ENCODE measurements at places on chromosomes 13 and 19. TPM values are rescaled to one million over a fixed set of nuclear protein-coding genes. Genes with fewer than 3 reads are reported as not detected.

The ZNF726 gene
- 0.15 TPM for total RNA-seq

GRCh38 chr19:6394831-6395230, 1.9 kb upstream of the GTF2F1 start:
- DNase-seq, result no peak

DNA sequence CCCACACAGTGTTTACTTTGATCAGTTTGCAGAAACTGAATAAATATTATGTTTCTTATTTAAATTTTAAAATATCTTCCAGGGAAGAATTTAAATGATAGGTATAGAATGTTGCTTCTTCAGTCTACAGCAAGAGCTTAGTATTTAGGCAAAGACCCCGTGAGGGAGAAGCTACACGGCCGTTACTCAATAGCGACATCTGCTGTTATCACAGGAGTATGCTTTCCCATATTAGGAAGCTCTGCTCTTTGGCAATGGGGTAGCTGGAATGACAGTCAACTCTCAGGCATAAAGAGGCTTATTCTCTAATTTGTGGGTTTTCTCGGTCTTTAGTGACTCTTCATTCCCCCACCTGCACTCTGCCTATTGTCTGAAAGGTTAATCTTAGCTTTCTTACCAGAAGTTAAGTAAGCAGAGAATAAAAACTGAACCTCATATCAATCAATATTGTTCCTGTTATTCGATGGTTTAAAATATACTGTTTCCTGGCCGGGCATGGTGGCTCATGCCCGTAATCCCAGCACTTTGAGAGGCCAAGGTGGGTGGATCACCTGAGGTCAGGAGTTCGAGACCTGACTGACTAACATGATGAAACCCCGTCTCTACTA, 13.2 kb upstream of the LHFPL6 start:
- DNase-seq, result peak; percentile 54

The PROZ gene
- not detected for total RNA-seq

The ZNF723 gene
- total RNA-seq, result not detected

GRCh38 chr13:30700364-30700763, 35.0 kb upstream of the ALOX5AP start:
- no peak for DNase-seq

The ATP4A gene
- total RNA-seq, result not detected

GRCh38 chr13:20391597-20392452, 133.8 kb downstream of the CRYL1 start:
- no peak for DNase-seq

The MUC16 gene
- under 0.01 TPM for total RNA-seq

The MTMR6 gene
- total RNA-seq, result 24.0 TPM

The RAB11B gene
- total RNA-seq, result 11.7 TPM

DNA sequence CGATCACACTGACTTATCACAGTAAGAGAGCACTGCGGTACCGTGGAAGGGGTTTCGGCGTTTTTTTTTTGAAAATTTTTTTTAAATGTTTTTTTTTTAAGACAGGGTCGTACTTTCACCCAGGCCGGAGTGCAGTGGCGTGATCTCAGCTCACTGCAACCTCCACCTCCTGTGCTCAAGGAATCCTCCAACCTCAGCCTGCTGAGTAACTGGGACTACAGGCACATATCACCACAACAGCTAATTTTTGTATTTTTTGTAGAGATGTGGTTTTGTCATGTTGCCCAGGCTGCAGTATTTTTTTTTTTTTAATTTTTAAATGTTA, 19.0 kb downstream of the LTBP4 start:
- DNase-seq, result no peak

DNA sequence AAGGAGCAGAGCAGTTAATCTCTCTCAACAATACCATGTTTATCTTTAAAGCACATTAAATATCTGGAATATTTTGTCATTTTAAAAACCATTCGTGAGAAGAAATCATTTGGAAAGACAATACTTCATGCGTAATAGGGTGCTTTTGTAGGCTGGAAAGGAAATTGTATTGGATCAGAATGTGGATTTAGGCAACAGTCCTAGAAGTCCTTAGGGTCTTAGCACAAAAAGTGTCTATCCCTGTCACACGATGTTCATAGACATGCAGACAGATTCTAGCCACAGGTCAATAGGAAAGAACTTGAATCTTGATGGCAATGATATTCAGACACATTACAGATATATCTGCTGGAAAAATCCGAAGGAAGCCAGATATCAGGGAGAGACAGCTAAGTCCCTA, 156.0 kb downstream of the KCTD12 start:
- no peak for DNase-seq

DNA sequence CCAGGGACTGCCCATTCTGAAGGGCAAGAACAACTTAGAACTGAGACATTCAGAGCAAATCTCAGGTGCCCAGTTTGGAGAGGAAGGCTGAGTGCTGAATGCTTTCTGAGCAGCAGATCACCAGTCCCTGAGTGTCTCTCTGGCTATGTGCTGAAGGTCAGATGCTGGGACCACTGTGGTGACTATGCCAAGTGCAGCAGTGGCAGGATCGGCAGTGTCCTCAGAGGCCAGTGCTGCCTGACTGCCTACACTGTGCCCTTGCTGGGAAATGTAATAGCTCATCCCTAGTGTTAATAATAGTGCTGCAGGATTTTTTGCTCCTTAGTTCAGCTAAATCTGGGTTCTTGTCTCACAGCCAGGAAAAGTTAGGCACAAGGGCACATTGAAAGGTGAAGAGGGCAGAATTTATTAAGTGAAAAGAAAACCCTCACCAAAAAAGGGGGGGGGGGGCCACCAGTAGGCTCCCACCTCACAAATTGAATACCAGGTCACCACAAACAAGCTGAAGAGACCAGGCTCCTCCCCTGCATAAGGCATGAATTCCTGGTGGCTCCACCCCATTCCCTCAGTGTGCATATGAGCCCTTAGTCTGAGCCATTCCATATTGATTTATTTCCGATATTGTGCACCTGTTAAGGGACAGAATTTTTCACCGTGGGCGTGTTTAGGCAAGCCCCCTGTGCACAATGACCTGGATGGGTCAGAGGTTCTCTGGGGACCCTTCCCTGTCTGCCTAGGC, 18.5 kb downstream of the RFXAP start:
- no peak for DNase-seq

GRCh38 chr19:41206456-41206855, 12.6 kb upstream of the AXL start:
- no peak for DNase-seq

- DNase-seq, result no peak
These were observed 143.3 kb upstream of the TMTC4 start for GRCh38 chr13:100817928-100818327.

DNA sequence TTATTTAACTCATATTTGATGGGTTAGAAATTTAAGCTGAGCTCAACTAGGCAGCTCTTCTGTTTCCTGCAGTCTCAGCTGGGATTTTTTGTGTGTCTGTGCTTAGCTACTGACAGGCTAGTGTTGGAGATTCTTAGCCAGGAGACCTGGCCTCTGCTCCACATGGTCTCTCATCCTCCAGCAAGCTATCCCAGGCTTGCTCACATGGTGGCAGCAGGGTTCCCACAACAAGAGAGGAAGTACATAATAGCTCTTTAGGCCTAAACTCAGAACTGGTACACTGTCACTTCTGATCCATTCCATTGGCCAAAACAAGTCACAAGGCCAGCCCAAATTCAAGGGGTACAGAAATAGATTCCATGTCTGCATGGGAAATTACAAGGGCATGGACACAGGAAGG, 406.2 kb downstream of the SUCLA2 start:
- no peak for DNase-seq

The VWA8 gene
- total RNA-seq, result 19.3 TPM

GRCh38 chr19:18063463-18063862, 23.3 kb downstream of the IL12RB1 start:
- DNase-seq, result peak; percentile 50

DNA sequence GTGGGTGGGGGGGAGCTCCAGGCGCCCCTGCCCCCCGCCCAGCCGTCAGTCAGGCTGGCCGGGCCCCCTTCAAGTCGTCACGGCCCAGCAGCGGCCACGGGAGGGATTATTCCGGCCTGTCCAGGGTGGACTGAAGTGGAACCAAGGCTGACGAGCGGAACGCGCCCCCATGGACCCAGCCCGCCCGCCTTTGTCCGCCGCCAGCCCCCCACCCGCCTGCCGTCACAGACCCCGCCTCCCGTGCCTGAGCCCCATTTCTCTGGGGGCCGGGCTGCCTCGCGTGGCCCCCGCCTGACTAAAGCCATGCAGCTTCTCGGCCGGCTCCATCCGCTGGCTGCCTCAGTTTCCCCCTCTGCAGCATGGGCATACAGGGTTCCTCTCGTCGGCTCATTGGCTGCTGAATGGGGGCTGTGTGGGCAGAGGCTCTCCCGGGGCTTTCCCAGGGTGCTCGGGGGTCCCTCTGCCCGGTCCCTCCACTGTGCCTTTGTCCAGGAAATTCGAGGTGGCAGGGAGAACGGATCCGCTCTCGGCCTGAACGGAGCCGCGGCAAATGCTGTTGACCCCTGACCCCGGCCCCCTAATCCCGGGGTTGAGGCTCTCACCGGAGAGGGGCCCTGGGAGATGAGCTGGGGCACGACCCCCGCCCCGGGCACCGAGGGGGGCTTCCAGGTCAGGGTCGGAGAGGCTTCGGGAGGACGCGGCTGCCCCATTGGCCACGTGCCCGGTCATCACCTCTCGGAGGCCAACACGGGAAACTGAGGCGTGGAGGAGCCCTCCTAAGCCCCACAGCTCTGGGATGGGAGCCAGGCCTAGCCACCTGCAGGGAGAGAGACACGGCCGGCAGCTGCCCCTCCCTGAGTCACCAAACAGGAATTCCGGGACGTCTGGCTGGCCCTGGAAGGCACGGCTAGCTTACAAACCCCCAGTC, 27.4 kb downstream of the EFNA2 start:
- no peak for DNase-seq

The CYP4F22 gene
- not detected for total RNA-seq

The CLDN10 gene
- total RNA-seq, result not detected

GRCh38 chr13:110251193-110251819, 55.7 kb downstream of the COL4A1 start:
- DNase-seq, result no peak

The TYROBP gene
- not detected for total RNA-seq

DNA sequence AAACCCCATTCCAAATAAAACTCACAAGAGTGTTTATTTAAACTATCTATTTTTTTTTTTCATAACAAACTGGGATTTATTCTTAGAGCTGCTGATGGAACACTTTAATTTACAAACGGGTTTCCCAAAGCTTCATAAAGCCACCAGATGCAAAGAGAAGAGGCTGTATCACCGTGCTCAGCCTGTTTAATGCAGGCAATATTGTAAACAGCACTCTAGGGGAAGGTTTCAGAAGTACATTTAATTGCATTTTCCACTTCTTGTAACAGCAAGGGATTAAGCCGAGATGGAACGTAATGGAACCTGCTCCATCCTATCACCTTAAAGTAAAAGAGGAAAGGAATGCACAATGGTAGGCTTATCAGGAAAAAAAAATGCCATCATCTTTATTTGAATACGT, 550.6 kb upstream of the ARGLU1 start:
- no peak for DNase-seq

- DNase-seq, result peak; percentile 18
These were observed 43.3 kb downstream of the RFX2 start for GRCh38 chr19:6066661-6067646.

GRCh38 chr13:87821512-87821911, 150.3 kb downstream of the SLITRK5 start:
- DNase-seq, result no peak

GRCh38 chr13:62123409-62123808, 707.8 kb upstream of the PCDH20 start:
- no peak for DNase-seq

DNA sequence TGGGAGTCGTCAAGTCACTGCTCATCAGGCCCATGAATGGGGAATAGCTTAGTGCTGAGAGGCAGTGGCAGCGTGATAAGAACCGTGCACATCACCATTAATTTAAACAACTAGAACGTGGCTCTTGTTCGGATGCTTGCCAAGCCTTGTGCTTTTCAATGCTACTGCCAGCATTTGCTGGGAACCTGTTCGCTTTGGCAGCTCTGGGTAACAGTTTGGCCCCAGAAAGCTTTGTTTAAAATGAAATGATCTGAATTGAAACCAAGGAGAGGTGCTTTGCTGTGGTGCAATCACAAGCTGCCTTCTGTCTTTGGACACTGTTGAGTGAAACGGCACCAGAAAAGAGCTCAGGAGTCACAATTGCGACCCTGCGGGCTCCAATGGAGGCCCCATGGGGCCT, 53.5 kb upstream of the OLFM4 start:
- DNase-seq, result no peak

DNA sequence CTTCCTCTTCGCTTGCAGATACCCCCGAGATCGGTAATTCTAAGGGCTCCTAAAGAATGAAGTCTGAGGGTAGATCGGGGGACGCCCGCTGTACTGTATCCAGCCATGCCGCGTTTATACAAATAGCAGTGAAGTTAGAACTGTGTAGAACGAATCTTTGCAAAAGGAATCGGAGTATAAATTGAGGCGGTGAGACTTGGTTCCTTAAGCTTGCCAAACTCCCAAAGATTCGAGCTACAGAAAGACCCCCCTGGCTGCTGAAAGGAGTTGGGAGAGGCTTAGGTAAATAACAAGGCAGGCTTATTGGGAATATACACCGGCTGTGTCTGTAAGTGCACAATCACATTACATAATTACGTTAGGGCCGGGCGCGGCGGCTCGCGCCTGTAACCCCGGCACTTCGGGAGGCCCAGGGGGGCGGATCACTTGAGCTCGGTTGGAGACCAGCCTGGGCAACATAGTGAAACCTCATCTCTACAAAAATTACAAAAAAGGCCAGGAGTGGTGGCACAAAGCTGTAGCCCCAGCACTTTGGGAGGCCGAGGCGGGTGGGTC, 12.2 kb downstream of the TMEM160 start:
- DNase-seq, result no peak

The ZNF560 gene
- not detected for total RNA-seq

DNA sequence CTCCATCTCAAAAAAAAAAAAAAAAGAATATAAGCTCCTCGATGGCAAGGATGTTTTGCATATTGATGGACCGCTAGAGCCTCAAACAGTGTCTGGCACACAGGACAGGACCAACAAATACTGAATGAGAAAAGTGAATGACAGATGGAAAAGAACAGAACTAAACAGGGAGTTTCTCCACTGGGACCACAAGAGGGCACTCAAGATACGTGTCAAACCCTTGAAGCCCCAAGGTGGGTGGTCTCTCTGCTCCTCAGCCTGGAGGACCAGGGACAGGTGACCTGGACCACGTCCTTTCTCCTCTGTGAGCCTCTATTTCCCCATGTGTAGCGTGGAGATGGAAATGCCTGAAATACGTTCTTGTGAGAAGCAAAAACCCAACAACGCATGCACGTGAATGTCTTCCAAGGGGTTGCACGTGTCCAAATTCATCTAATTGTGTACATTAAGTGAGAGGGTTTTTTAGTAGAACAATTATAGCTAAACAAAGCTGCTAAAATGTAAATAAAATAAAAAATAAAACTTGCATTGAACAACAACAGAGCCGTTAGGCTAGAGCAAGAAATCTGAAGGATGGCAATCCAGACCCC, 5.7 kb upstream of the CDC42EP5 start:
- no peak for DNase-seq

- DNase-seq, result no peak
These were observed 21.4 kb upstream of the PSG9 start for GRCh38 chr19:43290568-43291359.
